Inflammatory macrophage (primary cell): ENCODE measurements at places on chromosomes 6 and 20.

DNA sequence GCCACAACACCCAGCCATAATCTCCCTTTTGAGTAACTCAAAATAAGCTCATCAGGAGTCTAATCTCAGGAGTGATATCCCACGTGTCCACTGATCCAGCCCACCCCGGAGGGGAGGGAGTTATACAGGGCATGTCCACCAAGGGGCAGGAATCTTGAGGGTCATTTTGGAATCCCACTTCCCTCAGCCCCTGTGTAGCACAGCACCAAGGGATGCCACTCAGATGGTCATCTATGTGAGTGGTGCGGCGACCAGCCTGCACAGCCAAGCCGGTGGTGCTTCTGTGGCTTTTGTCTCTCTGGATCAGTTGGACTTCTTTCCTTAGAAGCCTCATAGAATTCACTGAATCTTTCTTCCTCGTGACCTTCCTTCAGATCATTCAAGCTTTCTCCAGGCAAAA is 11.0 kb upstream of the BCAS4 start:
- no peak for DNase-seq

DNA sequence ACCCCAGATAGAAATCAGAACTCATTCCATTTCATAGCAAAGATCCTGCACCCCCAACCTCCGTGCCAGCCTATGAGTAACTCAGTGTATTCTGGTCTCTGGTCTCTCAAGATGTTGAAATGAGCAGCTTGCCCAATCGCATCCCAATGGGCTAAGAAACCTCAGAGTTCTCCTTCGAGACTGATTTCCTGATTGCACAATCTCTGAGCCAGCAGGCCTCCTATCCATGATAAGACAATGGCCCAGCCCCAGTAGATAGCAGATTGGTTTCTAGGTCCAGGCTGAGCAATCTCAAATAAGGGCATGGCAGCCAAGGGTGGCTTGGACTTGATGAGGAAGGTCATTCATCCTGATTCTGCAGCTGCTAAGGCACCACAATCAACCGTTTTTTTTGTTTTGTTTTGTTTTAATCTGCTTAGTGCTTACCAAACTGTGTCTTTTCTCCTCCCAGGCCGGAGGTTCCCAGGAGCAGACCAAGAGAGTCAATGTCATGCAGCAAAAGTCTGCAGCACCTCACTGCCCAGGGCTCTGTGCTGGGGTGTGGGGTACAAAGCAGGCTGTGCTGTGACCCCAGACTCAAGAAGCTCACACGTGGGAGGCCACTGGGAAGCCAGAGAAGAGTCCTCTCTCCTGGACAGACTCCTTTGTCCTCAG is 125.1 kb upstream of the NXT1 start:
- peak; percentile 99 for DNase-seq

- no peak for DNase-seq
Measured at GRCh38 chr6:41079080-41079479, 6.3 kb downstream of the NFYA start.

GRCh38 chr20:12970372-12970821 is 38.4 kb upstream of the SPTLC3 start:
- peak; percentile 20 for DNase-seq

DNA sequence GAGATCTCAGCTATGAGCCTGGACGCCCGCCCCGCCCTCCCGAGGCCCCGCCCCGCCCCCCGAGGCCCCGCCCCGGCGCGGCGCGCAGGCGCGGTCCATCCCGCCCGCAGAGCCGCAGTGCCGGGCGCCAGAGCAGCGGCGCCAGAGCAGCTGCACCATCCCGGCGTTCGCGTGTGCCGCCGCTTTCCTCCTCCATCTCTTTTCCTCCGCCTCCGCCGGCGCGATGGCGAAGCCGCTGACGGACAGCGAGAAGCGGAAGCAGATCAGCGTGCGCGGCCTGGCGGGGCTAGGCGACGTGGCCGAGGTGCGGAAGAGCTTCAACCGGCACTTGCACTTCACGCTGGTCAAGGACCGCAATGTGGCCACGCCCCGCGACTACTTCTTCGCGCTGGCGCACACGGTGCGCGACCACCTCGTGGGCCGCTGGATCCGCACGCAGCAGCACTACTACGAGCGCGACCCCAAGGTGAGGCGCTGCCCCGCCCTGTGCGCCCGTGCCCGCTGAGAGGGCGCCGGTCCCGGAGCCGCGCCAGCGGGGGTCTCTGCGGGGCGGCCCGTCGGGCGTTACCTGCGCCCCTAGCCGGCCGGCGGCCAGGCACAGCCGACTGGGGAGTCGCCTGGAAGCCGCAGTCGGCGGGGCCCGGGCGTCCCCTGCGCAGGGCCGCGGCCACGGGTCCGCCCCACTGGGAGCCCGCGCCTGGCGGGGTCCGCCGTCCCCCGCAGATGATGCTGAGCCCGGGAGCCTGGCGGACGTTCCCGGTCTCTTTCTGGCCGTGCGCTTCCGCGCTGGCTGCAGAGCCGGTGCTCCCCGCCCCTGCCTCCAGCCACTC is at the start of gene PYGB:
PYGB (plus strand) TSS at position 130 of the 830 bp plus-strand sequence; CDS start at position 224, 94 bp downstream.
- DNase-seq, result peak; percentile 89

DNA sequence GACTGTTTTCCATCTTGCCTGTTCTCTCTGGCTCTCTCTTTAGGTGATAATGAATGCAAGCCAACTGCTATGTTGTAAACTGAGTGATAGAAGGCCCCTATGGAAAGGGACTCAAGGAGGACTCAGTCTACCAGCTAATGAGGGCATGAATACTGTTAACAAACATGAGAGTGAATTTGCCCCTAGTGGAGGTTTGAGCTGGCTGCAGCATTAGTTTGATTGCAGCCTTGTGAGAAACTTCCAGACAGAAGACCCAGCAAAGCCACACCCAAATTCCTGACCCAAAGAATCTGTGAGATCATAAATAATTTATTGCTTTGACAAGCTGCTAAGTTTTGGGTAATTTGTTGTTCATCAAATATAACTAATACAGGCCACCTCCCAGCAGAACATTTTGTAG is 50.0 kb upstream of the PLCB1 start:
- no peak for DNase-seq

DNA sequence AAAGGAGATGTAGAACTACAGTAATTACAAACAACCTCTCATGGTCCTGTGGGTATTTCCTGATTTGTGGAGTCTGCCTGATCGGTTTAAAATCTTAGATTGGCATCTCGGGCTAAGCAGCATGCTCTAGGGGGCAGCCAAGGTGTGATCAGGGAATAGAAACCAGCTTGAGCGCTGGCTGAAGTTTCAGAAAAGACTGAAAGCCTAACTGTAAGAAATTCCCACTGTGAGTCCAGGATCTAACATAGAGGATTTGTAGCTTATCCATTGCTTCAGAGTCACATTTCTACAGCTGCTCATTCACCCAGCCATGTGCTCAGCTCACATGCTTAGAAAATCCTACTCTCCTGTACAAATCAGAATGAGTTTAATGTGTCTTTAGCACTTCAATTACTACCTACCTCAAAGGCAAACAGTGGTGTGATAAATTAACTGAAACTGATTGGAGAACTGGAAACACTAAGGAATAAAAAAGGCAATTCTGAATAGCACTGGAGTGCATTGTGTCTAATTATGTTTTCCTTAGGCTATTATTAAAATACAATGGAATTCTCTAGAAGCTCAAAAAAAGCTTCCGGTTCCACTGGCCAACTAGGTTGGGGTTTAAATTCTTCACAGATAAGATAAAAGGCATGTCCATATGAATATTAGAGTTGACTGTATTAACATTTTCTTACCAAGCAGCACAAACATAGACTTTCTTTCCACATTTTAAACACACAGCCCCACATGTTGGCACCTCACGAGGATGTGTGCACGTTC is 73.8 kb upstream of the MPC1 start:
- DNase-seq, result no peak

- no peak for DNase-seq
Measured at GRCh38 chr6:7171119-7171518, 63.4 kb downstream of the RREB1 start.

DNA sequence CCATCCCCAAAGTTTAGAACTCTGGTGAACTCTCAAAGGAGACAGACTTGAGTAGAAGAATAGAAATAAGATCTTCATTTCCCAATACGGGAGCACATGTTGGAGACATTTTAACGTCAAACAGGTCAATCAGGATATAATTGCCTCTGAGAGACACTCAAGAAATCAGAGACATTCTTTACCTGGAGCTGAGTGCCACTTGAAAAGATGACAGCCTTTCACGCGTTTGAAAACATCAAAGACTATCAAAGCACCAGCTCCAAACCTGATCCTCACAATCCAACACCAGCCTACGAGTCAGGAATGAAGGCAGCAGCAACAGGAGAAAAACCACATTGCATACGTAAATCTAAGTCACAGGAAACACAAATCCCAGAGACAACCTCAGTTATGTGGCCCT is 571.5 kb upstream of the CDH4 start:
- DNase-seq, result no peak

GRCh38 chr6:33116417-33116816 is 40.6 kb downstream of the HLA-DPB1 start:
- DNase-seq, result no peak

DNA sequence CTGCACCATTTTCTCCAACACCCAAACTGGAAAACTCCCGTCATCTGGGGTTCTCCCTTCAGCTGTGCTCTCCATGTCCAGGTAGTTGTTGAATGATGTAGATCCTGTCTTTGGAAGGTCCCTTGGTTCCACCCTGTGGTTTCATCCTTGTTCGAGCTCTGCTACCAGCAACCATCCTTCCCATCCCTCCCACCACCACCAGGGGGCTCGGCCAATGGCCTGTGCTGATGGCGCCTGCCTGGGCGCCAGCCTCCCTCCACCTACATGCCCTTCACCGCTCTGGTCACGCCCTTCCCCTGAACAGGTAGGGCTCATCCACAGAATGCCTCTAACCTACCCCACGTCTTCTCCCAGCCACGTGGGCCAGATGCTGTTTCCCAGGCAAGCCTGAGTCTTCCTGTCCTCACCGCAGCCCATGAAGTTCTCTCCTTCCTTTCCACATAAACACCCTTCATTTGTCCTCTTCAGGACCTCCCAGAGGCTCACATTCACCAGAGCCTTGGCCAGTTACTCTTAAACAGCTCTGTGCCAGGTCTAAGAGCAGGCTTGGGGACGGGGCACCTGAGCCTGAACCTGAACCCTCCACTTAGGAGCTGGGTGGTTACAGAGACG is 75.1 kb upstream of the DUSP22 start:
- no peak for DNase-seq

DNA sequence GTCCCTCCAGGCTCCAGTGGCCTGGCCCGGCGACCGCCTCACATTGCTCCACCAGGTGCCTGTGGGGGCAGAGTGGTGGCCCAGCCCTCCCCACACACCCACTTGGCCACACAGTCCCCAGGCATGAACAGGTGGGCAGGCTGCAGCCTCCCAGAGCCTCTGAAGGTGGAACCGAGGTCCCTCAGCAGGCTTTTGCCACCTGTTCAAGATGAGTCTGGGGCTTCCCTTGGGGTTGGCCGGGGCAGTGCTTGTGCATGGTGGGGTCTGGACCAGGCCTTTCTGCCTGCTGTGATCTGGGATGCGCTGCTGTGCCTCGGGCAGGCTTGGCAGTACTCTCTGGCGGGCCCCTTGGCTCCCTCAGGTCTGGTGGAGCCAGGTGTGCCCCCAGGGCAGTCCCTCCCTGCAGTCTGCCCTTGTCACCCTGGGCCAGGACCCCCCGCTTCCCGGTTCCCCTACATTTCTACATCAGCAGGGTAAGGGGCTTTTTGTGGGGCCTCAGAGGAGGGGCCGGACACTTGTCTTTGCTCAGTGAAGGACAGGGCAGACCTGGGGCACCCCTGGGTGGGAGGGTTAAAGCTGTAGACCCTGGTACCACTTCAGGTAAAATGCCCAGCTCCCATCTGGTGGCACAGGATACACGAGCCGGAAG is 2.7 kb upstream of the COL9A3 start:
- DNase-seq, result no peak

- DNase-seq, result peak; percentile 38
Measured at GRCh38 chr6:108689272-108690161, 128.8 kb downstream of the FOXO3 start.

DNA sequence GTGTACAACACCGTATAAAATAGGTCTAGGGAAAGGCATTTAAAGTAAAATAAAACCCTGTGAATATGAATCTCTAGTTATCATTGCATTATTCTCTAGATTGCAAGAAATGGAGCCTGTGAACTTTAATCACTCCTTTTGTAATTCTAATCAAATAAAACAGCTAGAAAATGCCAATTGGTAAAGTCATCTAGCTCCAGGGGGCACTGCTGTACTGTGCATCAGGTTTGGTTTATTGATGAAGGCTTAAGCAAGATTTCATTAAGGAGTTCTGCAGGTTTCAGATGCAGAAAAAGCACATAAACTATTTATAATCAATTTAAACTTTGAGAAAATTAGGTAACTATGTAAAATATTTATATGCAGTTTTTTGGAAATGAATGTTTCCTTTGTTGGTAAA is 645.0 kb downstream of the PHF3 start:
- DNase-seq, result no peak

DNA sequence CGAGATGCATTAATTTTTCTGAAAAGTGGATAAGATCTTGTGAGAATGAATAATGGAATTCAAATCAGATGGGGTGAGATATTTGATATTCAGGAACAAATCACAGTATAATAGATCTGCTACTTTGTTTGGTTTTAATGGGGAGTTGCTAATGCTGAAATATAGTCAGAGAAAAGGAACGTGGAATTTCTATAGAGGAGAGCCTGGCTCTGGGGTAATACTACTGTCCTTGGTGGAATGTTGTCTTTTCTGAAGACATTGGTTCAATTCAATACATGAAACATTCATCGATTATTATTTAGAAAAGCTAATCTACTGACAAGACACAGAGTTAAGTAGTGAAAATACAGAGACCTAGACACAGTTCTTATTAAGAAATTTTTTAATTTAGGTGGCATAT is 108.6 kb downstream of the ESR1 start:
- DNase-seq, result no peak

DNA sequence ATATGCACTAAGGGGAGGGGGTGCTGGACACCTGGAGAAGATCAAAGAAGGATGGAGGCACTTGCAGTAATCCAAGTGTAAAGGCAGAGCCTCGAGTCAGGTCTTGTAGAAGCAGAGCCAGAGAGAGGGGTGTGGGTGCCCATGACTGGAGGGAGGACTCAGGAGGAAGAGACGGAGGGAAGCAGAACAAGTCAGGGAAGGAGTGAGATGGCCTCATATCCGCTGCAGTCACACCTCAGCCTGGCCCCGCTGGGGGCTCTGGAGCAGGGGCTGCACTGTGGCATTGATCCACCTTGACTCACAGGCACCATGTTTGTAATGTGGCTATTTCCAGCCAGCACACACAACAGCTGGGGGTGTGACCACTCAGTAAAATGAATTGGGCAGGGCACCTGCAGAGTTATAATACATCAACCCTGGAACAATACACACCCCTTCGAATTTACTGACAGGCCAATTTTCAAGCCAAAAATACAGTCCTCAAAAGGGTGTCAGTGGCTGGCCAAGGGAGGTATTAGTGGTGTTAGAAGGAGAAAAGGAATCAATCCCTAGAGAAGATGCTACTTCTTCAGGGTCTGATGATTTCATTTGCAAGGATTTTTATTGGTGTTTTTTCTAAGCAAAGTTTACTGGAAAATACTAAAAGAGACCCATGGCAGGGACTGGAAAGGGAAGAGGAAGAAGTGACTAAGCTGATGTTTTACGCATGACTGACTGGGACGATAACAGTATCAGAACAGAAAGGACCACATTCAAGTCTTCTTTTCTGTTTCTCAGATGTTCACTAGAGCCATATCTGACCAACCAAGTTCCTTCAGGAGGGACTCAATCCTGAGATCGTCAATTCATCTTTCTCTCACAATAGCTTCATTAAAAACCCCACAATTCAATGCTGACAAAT is 18.9 kb upstream of the NXT1 start:
- DNase-seq, result no peak

GRCh38 chr6:125013938-125014660 is 51.9 kb downstream of the RNF217 start:
- DNase-seq, result no peak
